Colonic mucosa (tissue), 4 donors: ENCODE measurements at places on chromosomes 5 and 9. TPM values are rescaled to one million over a fixed set of nuclear protein-coding genes. Genes with fewer than 3 reads are reported as not detected.
A peak's percentile ranks its signal among the peaks of the same experiment; 100 is the strongest.

NME5 gene
- not detected for total RNA-seq

- DNase-seq, result no peak
Measured at GRCh38 chr9:124694414-124695279, 76.5 kb downstream of the NR6A1 start.

BTNL8 gene
- 51.6 TPM for total RNA-seq

GRCh38 chr5:158560170-158560569 is 539.5 kb downstream of the EBF1 start:
- no peak for DNase-seq

GRCh38 chr9:135035781-135036760 is 51.4 kb upstream of the OLFM1 start:
- no peak for DNase-seq

GRCh38 chr5:142962174-142962533 is 192.0 kb downstream of the ARHGAP26 start:
- no peak for DNase-seq

- DNase-seq, result no peak
Measured at GRCh38 chr5:60835554-60835953, 8.5 kb downstream of the ELOVL7 start.

GRCh38 chr5:619444-619843 is 7.3 kb downstream of the CEP72 start:
- no peak for DNase-seq

- DNase-seq, result no peak
Measured at GRCh38 chr9:37141015-37141414, 20.6 kb downstream of the ZCCHC7 start.

DNA sequence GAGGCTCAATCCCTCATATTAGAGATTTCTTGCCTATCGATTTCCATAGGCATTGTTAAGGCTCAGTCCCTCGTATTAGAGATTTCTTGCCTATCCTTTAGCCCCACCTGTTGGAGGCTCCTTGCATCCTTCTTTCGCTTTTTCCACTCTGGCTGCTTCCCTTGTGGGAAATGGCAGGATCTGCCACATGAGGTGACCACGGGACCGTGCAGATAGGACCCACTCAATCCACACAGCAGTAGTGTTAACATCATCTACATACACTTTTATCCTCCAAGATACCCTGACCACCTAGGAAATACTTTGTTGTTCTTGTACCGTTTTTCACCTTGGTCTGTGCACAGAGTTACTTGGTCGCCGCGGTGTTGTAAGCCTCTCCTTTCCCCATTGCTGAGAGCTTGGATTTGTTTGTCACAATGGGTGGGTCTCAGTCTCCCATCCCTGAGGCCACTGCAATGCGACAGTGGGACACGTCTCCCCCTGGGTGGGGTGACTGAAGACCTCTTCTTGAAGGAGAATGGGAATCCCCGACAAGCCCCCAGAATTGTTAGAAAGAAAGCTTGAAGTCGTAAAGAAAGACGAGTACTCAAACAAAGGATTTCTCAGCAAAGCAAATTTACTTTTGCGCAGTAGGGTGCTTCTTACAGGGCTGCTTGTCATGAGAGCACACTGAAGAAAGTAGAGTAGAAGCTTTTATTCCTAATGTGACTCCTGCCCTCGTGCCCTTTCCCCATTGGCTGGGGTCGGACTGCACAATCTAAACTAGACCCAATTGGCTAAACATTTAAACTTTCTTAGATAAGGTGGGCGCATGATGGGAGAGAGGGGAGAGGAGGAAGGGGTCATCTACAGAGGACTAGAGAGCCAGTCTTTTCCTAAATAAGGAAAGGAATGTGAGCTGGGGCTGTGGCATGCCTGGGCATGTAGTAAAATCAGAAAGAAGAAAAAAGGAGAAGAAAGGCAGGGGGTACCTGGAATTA is 19.8 kb downstream of the IFT74 start:
- DNase-seq, result peak; percentile 46

GRCh38 chr5:145887217-145887616 is 14.4 kb upstream of the GRXCR2 start:
- no peak for DNase-seq

GPR151 gene
- not detected for total RNA-seq

DNA sequence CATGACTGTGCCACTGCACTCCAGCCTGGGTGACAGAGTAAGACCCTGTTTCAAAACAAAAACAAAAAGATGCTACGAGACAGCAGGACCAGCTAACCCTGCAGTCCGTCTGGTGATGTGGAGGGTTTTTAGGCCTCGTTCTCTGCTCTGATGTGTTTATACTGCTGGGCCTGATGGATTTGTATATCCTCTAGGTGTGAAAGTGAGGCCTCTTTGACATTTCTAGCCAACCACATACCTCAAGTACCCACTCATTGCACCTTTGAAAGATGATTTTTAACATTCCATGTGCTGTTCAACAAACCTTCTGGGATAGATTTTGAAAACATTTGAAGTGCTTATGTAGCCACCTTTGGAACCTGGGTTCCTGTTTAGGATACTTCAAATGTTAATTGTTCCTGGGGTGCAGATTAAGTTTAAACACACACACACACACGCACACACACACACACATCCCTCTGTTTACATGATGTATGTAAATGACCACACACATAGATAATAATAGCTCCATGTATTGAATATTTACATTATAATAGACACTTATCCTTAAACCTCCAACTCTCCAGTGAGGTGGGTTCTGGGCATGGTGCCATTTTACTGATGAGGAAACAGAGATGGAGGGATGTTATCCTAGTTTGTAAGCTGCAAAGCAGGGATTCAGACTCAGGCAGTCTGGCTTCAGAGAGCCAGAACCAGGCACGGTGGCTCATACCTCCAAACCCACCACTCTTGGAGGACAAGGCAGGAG is 48.8 kb upstream of the GOLPH3 start:
- DNase-seq, result no peak

DNA sequence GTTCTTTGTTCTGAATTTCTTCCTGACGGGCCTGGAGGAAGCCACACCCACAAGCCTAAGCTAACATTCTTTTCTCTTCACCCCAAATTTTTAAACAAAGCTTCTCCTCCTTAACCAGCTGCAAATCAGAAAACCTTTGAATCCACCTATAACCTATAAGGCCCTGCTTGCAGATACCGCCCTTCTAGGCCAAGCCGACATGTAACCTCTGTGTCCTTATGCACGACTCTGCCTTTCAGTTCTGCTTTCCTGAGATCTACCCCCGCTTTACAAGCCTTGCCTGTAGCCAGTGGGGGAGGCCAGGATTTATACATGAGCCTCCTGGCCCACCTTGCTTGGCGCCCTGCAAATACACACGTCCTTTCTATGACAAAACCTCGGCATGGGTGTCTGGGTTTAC is 19.3 kb downstream of the BRD9 start:
- no peak for DNase-seq

DNA sequence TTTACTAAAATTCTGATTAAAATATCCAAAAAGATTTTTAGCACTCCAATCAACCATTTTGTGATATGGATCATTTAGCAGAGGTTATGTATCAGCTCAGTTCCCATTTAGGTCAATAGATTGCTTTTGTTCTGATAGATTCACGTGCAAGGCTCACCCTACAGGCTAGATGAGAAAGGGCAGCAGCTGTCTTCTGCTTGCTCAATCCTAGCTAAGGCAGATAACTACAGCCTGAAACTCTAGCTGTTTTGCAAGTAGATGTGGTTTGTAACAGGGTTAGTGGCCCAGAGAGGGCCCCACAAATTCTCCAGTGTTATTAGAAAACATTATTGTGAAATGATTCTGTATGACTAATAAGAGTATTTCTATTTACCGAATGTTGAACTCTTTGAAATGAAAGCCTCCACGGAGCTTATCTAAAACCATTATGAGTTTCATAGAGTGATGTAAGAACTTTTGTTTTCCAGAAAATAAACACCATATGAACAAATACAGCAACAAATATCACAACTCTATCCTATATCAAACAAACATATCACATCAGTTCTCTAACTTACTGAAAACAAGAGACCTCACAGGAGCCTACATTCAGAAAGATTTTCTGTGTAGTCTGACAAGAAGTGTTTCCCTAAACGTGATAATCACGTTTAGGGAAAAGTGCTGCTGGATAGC is 841.9 kb upstream of the ACO1 start:
- DNase-seq, result no peak

DNA sequence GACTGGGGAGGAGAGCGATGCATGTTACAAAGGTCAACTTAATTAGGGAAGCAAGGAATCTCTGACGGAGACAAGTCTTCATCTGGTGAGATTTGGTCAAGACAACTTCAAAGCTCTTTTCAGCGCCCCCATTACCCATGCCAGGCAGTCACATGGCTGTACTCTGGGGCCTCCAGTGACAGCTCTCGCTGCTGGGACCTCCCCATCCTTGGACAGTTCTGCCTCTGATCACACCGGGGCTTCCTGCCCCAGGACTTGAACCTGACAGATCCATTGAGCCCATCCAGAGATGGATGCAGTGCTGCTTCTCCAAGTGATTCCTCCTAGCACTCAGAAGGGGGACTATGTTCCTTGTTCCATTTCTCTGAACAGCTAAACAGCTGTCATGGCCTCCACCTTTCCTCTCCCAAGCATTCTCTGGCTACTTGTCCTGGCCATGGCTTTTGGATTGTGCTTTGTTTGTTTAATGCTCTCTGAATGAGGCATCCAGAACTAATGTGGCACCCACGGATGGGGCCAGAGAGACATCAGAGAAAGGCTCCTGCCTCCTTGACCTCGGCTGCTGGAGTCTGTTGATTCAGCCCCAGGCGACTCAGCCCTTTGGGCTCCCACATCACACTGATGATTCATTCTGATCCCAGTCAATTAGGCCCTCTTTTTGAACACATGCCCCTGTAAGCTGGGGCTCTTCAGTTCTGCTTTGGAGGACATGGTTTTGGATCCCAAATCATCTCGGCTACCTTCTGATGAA is 122.1 kb upstream of the ADAMTS16 start:
- no peak for DNase-seq

BARHL1 gene
- not detected for total RNA-seq

DNA sequence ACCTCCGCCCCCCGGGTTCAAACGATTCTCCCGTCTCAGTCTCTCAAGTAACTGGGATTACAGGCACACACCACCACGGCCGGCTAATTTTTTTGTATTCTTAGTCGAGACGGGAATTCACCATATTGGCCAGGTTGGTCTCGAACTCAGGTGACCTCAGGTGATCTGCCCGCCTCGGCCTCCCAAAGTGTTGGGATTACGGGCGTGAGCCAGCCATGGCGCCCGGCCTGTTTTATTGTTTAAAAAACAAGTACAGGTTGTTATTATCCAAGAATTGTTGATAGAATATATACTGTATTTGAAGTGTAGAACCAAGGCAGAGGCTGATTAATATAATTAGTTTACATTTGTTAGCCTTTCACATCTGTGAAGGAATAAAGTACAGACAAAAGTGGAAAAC is 8.9 kb downstream of the PARP8 start:
- no peak for DNase-seq

DNA sequence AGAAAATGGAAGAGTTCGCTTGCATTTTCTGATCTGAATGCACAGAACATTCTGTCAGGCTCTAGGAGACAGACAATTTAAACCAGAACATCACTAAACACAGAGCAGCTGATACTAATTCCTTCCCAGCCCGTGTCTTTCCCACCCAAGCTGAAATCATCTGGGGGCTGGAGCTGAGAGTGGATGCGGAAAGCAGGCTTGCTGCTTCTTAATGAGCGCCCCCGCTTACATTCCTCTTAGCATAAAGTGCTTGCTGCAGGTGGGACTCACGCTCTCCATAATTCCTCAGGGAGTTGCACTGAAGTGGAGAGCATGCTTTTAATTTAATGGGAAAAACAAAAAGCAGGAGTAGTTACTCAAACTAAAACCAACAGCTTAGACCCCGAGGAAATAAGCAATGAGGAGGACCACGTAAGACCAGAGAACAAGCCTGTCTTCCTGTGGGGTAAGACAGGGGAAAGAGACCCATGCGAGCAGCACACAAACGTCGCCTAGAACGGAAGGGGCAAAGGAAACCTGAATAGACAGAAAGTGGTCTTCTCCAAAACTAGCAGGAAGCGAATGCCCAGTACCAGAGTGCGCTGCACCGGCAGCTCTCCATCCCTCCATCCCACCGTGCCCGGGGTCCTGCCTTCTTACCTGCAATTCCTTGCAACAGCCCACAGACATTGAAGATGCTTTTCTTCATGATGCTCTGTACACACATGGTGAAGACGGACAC is 139.3 kb downstream of the LHFPL2 start:
- DNase-seq, result no peak

GRCh38 chr5:143131972-143132371 is 271.5 kb downstream of the NR3C1 start:
- no peak for DNase-seq

- no peak for DNase-seq
Measured at GRCh38 chr5:112276991-112277390, 142.1 kb downstream of the EPB41L4A start.

FAM240B gene
- total RNA-seq, result not detected

- DNase-seq, result peak; percentile 38
Measured at GRCh38 chr5:14628346-14628745, 36.2 kb upstream of the OTULIN start.

DNA sequence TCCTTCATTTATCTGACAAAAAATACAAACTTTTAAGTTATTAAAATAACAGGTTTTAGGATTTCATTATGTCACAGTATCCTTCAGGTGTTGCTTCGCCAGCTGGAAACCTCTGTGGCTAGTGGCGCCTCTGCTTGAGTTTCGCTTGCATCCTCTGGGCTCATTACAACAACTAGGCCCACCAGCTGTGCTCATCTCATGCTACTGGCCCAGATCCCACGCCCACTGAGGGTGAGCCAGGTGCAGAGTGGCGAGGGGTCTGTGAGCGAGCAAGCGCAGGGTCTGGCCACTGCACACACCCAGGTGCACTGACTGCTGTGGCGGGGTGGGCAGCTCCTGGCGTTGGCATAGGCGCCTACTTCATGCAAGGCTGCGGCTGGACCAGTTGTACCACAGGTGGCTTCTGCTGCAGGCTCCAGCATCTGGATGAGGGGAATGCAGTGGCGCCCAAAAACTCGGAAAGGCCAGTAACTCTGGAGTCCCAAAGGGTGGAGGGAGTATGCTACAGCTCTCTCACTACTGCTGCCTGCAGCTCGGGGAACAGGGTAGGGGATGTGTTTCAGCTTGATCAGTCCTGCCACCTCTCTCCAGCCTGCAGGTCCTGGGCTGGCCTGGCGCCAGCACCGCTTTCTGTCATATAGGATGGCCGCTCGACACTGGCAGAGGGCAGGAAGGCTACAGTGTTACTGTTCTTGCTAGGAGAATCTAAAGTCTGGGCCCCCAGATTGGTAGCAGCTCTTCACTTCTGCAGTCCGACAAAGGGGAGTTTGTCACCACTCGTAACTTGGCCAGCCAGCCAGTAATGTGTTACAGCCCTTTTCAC is 452.1 kb downstream of the TUSC1 start:
- DNase-seq, result no peak

DNA sequence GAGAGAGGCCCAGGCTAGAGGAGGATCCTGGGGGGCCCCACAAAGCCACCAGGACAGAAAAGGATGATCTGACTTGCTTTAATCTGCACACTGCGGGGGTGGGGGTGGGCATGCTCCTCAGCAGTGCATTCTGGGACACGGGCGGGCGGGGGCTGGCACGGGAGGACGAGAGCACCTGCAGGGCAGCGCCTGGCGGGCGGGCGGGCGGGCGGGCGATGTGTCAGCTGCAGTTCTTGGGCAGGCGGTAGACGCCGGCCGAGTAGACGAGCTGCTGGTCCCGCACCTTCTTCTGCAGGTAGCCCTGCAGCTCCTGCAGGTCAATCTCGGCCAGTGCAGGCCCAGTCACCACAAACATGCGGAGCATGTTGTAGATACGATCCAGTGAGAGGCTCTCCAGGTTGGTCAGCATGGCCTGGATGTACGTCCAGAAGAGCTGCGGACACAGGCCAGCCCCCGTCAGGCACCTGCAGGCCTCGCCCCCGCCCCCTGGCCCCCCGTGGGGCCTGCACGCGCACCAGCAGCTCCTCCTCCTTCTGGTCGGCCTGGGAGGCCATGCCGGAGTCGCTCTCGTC is 3.0 kb upstream of the TMEM210 start:
- DNase-seq, result no peak

GRCh38 chr5:159128070-159128541 is 28.4 kb upstream of the EBF1 start:
- no peak for DNase-seq
